C1 segment of cervical spinal cord (tissue), 14 donors: ENCODE measurements at places on chromosomes 1 and 21.

DNA sequence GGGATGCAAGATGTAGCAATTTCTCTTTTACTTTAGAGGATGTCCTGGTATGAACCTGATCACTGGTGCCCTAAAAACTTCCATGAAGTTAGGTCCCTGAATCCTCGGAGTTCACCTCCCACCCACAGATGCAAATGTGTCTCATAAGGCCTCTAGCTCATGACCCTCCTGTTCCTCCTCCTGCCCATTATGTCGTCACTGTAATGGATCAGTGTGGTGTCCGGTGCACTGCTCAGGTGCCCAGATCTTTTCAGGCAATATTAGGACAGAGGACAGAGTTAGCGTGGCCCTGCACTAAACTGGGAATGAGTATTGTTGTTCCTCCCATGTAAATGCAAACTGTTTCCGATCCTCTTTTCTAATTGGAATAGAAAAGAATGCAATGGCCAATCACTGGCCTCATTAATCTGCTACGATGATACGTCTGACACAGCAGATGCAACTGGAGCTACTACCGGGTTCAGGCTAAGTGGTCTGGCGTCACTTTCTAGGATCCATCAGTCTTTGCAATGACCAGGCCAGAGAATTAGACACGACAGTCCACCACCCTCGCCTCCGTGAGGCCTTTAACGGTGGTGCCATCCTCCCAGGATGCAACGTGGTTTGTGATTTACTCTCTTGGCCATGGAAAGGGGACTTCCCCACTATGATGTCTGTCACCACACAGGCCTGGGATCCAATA, 3.4 kb upstream of the COL6A2 start:
- no peak for DNase-seq

DNA sequence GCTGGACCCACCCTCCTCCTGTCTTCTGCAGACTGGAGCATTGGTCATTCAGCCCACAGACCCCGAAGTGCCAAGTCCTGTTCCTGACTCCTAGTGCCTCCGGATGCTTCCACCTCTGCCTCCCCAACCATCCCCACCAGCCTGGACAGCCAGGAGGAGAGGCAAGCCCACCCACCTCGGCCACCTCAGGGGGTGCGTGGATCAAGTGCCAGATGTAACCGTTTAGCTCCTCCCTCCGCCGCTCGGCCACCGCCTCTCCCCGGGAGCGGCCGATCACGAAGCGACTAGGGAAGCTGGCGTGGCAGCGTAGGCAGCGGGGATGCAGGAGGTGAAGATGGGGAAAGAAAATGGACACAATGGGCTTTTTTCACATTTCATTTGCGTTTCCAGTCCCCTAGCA, 18.1 kb upstream of the PPP1R15B start:
- DNase-seq = no peak

- DNase-seq = no peak
Measured at GRCh38 chr1:247084771-247085170, 6.2 kb upstream of the ZNF670 start.

- no peak for DNase-seq
Measured at GRCh38 chr1:152745765-152746444, 11.9 kb upstream of the KPRP start.

GRCh38 chr1:202702088-202702487, 8.2 kb downstream of the SYT2 start:
- DNase-seq = no peak

- no peak for DNase-seq
Measured at GRCh38 chr1:178412400-178412770, 84.4 kb downstream of the CLEC20A start.

DNA sequence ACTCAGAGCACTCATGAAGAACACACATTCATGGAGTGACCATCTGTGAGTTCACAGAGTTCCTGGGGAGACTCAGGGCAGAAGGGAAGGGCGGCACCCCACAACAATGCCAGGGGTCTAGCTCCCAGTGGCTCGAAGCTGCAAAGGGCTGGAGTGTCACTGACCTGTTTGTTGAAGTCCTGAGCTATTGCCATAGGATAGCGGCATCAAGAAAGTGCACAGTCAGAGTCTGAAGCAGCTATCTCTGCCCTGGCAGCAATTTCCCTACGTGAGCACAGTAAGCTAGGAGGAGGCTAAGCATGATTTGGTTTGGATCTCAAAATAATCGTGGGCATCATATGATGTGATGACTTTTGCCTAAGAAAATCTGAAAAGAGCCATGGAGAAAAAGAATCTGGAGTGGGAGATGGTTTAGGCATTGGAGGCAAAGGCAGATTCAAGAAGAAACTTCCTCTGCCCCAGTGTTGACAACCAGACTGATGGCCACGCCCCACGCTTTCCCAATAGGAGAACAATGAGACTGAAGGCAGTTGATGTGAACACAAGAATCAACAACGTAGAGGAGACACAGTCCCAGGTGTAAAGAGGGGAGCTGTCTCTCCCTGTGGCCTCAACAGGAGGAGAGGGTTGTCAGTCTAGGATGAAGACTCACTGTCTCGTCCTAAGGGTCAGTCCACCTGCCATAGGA, 100.0 kb upstream of the SLC25A33 start:
- no peak for DNase-seq

- DNase-seq = no peak
Measured at GRCh38 chr1:235286667-235287066, 41.3 kb downstream of the ARID4B start.

DNA sequence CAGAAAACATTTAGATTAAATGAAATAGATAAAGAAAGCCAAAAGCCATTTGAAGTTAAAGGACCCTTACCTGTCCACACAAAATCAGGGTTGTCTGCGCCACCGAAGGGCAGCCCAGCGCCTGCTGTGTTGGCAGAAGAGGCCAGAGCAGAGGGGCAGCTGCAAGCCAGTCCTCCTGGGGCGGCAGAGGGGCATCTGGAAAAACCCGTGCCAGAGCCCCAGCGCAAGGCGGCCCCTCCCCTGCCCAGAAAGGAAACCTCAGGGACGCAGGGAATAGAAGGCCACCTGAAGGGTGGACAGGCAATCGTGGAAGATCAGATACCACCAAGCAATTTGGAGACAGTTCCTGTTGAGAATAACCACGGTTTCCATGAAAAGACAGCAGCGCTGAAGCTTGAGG, 10.7 kb downstream of the NDUFV3 start:
- DNase-seq = no peak

GRCh38 chr1:169809370-169810095, 14.8 kb upstream of the METTL18 start:
- DNase-seq = no peak

DNA sequence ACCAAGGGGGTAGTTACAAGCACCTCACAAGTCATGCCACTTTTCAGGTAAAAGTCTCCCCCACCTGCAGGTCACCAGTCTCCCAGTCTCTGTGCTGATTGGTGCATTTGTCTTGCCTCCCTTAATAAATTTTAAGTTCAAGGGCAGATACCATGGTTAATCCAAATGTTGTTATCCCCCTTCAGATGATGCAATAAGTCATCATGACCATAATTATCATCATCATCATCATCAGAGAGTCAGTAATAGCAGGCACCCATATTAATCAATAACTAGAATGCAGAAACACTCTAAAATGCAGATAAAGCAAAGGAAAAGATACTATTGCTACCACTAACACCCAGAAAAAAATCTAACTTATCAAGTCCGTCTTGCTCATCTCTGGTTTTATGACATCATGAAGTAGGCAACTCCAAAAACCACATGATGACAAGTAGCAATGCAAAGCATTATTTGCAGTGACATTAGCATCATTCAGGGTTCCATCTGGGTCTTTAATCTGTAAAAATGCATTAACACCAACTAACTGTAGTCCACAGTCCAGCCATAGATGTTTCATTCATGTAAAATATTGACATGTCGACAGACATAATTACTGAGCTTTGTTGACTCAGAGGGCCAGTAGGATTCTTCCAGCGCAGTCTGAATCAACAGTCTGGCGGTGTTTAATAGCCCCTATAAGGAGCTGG, 492.0 kb upstream of the RUNX1 start:
- no peak for DNase-seq

DNA sequence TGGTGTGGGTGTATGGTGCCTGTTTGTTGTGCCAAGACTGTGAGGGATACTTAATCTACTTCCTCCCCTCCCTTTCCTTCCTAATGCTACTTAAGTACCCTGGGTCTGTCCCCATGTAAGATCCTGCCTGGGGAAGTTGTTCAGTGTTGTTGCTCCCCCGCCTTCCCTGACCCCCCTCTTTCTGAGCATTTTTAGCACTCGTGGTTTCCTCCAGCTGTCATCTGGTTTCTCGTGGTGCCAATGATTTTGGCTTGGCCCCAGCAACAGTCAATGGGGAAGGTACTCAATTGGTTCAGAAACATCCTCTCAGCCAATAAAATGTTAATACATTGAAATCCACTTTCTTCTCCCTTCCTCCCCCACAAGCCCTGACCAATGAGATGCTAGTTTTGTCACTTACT, 8.0 kb upstream of the B4GALT3 start:
- DNase-seq = peak; percentile 24

GRCh38 chr1:81498471-81499462, 302.0 kb upstream of the ADGRL2 start:
- no peak for DNase-seq

DNA sequence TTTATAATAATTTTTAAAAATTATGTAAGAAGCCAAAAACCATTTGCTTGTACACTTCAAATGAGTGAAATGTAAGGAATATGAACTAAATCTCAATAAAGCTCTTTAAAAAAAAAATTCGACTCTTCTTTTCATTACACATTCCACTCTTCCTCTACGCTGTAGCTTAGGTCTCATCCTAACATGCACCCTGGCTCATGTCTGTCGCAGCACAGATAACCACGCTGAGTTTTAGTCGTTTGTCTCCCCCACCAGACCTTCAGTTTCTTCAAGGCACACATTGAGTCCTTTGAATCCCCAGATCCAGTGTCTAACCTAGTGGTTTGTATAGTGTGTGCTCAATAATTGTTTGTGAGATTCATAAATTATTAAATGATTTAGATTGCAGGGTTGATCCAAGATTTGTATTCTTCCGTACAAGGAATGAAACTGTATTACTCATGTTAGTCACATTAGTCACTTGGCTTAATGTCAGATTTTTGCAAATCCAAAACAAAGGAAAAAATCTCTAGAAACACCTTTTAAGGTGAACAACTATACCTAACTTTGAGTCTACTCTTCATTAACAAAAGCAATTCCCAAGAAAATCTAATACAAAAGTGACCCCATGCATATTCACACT, 57.3 kb downstream of the SLC25A24 start:
- no peak for DNase-seq

DNA sequence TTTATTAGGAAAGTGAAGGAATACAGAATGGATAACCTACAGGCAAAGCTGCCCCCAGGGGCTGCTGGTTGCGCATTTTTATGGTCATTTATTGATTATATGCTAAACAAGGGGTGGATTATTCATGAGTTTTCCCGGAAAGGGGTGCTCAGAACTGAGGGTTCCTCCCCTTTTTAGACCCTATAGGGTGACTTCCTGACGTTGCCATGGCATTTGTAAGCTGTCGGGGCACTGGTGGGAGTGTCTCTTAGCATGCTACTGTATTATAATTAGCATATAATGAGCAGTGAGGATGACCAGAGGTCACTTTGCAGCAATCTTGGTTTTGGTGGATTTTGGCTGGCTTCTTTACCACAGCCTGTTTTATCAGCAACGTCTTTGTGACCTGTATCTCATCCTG, 5.9 kb upstream of the ASAP3 start:
- DNase-seq = no peak

DNA sequence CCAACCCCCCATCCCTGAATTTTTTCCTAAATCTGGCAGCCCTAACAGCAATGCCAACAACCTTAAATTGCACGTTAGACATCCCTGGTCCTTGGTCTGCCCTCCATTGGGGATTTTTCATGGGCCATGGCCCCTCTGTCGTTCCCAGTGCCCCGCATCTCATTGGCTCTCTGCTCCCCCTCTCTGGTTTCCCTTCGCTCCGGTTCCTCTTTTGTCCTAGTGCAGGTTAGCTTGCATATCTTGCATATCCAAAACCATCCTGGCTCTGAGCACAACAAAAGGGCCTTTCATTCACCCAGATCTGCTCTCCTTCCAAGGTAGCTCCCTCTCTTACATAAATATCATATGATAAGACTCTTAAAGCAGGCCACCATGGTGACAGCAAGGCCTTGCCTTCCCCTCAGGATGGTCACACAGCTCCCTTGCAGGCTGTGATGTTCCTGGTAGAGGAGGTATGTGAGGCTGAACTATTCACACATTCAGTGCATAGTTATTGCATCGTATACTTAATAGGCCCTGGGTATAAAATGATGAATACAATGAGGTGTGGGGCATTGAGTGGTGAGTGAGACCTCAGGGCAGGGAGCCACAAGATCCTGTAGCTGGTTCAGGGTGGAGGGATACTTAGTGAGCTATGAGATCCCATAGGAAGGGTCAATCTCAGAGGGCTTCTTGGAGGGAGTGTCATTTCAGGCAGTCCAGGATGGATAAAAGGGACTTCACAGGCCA, 45.2 kb downstream of the TENT5C start:
- no peak for DNase-seq

GRCh38 chr1:40256401-40257084, 1.5 kb upstream of the ZMPSTE24 start:
- DNase-seq = no peak

DNA sequence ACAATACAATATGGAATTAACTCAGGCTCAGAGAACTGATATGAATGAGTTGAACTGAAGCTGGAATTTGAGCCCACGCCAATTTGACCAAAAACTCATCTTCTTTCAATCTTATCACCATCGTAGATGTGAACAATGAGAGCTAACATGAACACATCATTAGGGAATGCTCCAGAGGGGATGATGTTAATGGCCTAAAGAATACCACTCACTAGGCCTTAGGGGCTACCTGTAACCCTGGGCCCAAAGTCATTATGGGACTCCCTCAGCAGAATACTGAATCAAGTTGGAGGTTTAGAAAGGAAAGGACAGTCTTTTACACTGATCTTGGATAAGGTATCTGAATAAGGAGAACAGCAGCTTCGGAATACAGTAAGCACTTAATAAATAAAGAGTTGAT, 73.6 kb downstream of the C1orf94 start:
- no peak for DNase-seq

DNA sequence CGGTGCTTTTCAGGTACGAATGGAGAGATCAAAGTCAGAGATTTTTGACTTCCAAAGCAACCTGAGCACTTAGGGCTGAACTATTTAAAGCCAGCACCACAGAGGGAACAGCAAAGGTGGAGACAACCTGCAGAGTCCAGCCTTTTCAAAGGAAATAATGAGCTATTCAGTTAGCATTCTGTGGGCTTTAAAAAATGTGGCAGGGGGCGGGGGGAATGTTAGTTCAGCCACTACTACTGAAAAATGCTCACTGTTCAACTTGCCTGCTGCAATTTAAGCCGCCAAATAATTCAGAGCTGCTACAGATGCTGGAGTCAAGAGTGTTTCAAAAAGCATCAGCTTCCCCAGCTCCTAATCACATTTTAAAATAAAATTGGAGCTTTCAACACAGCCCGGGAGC, 473.3 kb upstream of the PLXNA2 start:
- DNase-seq = no peak

- no peak for DNase-seq
Measured at GRCh38 chr1:87941337-87941946, 612.8 kb downstream of the LMO4 start.
